ENCODE measurements at places on chromosomes 1 and 21. TPM values are rescaled to one million over a fixed set of nuclear protein-coding genes. Genes with fewer than 3 reads are reported as not detected.
A peak's percentile ranks its signal among the peaks of the same experiment; 100 is the strongest.

LCK gene
- total RNA-seq = 0.37 TPM

CFAP74 gene
- total RNA-seq = 0.33 TPM

RBP7 gene
- 48.6 TPM for total RNA-seq

CR1L gene
- total RNA-seq = not detected

IFNLR1 gene
- total RNA-seq = 3.3 TPM

GRCh38 chr1:239817801-239818200 is 273.9 kb upstream of the FMN2 start:
- no peak for DNase-seq

DNA sequence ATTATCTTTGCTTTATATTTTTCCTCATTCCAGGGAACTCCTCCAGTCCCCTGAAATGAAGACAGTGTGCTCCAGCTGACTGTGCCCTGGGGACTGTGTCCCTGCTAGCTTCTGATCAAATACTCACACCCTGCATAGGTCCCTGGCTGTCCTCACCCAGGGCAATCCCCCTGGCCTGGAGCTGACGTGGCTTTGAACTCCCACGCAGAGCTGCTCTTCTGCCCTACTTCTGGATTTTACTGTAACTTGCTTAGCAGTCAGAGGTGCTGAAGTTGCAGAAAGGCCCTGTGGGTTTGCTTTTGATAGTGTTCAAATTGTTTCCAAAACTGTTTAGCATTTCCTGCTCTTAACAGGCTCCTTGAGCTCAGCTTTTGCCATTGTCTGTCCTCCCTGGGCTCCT is 186.5 kb downstream of the FASLG start:
- DNase-seq = no peak

DNA sequence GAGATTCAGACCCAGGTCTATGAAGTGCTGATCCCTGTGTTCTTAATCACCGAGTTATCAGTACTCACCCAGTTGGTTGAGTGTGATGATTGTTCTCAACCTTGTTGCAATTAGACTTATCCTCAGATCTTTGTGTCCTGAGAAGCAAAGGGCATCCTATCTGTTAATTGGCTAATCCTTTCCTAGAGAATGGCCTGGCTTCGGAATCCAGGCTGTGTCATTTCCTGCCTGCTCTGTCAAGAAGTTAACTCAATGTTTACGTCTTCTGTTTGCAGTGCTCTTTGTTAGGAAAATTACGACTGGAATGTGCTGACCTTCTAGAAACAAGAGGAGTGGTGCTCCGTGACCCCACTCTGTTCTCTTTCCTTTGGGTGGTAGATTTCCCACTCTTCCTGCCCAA is 14.7 kb downstream of the GAS5 start:
- no peak for DNase-seq

DNA sequence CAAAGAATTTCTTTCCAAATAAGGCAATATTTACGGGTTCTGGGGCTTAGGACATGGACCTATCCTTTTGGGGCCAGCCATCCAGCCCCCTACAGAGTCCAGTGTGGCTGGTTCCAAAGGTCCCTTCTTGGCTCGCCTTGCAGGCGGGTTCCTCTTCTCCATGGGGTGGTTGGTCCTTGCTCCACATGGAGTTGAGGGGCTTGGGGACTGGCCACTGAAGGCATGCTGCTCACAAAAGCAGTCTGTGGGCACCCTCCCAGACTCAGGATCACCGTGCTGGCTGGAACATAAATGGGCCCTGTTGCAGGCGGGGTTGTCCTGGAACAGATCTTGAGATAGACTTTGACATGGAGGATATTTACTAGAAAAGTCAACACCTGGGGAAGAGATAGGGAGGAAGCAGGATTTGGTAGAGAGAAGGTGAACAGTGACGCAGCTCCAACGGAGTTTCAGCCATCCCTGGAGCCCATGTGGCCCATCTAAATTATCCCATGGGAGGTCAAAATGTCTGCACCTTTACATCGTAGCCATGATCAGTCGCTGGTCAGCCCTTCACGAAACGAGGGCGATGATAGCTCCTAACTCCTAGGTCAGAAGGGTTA is 39.1 kb upstream of the LRP8 start:
- no peak for DNase-seq

DNA sequence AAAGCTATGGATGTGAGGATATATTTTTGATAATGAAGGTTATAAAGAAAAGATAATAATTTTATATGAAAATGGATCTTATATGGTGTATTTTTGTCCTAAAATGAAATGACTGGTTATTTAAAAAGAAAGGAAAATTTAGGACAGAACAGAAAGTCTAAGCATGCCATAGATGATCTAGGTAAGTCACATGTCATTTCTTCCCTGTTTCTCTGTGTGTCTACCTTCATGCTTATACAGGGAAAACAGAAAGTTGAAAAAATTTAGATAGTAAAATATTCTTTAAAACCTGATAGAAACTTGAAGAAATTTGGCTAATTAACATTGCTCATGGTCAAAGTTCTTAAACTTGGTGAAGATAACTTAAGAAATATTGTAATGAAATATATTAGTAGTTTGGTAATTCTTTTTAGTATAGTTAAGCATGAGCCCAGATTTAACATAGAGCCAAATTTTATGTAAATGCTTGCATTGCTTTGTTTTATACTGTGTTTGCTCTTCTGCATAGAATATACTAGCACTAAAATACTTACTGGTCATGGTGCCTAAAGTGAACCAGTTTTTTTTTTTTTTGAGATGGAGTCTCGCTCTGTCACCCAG is 12.4 kb upstream of the GBP4 start:
- no peak for DNase-seq

- no peak for DNase-seq
Observed at GRCh38 chr1:158022554-158023312, 29.3 kb downstream of the KIRREL1 start.

GRCh38 chr1:71695821-71696220 is 586.5 kb downstream of the NEGR1 start:
- no peak for DNase-seq

DNA sequence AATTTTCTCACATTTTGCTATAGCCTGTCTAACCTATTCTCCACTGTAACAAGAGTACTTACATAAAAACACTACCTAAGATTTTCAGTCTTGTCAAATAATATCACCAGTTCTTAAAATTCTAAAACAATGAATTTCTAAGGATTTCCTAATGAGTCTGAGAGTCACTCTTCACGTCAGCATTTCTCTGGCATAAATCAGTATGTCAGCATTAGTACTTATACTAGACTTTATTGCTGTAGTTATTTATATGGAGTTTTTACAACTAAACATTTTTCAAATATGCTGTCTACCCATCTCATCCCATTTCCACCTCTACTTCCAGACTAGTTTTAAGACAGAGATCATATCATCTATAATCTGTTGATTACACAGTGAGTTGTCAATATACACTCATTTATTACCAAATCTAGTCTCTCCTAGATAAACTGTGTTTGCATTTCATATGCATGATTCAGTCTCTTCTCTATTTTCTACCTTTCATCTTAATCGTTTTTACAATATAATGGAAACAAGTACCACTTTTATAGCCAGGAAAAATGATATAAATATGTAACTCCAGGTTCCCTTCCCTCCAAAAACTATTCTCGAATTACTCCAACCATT is 32.8 kb downstream of the LIN9 start:
- no peak for DNase-seq

DNA sequence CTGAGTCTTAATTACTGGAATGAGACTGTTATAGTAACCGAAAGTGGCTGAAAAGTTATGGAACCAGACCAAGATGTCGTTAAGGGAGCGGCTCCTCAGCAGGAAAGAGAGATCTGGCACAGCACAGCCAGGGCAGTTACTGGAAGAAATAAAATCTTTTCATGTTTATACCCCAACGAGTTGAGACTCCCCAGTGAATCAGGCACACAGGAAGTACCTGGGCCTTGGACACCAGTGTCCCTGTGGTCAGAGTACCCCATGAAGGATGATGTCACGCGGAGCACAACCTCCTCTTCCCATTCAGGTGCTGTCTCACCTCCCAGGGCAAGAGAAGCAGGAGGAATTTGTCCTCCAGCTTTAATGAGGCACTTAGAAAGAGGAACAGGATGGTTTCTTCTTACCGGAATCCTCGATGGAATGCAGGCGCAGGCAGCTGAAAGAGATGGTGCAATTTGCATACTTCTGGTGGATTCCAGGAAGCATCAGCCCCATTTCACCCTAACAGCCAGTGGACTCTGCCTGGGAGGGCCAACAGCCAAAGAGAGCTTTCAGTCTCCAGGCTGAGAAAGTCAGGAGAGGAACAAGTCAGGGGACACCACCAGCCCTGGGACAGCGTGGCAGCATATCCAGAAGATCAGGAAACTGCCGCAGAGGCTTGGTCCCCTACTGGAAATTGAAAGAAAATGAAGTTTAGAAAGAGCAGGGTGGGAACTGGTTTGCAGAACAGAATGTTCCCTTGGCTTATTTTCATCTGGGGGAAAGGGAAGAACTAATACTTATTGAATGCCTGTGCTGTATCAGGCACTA is 35.9 kb upstream of the CTTNBP2NL start:
- peak; percentile 13 for DNase-seq

GRCh38 chr1:40310983-40311642 is 6.0 kb downstream of the COL9A2 start:
- DNase-seq = no peak
